Kasumi-1 (cell line): ENCODE measurements at places on chromosomes 4 and X.

GRCh38 chrX:79147477-79147876 is 3.0 kb downstream of the GPR174 start:
- no peak for DNase-seq

DNA sequence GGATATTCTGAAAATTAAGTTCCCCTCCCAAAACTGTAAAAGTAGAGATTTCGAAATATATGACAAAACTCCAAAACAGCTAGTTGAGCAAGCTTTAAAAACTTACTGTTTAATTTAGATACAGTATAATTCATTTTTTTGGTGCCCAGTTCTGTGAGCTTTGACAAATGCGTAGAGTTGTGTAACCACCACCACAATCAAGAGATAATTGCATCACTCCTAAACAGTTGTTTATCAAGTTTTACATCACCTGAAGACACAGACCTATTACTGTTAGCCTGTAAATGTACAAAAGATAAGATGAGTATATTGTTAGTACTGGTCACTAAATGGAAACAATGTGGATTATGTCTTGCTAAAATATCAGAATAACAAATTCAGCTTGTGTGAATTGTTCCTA is 62.3 kb downstream of the ALG13 start:
- DNase-seq, result no peak

DNA sequence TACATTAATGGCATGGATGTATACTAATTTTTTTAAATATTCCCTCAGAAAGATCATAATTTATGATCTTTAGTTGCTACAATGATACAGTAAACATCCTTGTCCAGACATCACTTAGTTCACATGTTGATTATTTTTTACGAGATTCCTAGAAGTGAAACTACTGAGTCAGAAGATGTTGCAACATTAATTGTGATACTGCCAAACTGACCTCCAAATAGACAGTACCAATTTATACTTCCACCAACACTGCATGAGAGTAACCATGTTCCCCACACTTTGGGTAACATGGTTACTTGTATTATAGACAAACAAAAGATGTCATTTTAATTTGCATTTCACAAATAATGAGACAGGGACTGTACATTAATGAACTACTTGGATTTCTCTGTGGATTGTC is 19.6 kb downstream of the RCHY1 start:
- DNase-seq, result no peak

DNA sequence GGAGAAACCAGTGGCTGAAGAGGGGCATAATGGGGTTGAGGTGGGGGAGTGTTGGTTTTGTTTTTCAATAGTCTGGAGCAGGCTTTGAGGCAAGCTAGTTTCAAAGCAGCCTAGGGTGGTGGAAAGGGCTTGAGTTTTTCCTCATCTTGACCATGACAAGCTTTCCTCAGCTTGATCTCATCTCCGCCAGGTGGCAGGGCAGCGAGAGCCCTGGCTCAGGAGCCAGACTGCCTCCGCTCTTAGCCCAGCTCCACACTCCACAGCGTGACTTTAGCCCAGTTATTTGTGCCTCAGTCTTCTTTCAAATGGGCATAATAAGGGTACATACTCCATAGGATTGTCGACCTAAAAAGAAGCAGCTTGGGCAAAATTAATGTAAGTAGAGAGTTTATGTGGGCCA is 29.9 kb upstream of the SOWAHD start:
- no peak for DNase-seq

DNA sequence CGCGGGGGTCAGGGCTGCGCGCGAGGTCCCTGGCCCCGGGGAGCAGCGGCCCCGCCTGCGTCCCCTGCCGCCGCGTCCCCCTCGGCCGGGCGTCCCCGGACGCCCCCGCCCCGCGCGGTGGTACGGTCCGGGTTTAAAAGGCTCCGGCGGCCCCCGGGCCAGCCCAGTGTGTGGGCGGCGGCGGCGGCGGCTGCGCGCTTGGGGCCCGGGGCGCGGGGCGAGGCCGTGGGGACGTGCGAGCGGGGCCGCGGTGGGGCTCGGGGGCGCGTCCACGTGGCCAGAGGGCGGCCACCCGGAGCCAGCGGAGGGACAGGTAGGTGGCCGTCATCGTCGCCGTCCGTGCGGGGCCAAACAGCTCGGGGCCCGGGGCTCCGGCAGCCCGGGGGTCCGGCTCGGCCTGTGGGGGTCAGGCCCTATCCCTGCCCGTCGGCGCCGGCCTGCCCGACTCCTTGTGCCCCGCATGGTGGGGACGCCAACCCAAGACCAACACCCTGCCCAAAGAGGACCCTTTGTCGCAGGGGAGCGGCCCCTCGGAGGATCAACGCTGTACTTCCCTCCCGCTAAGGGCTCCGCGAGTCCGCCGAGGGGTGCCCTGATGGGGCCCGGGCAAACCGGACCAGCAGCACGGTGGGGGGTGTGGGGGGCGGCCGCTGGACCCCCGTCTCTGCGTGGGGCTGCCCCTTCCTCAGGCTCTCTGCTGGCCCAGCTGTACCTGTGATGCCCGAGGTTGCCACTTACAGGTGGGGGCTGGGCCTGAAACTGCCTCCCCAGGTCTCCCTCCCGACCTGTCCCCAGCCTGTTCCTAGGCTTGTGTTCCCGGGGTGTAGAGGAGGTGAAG is at the start of gene PLXNA3:
Gene PLXNA3, plus strand, starts transcription at position 166 of the 838 bp plus-strand sequence. CDS start 1,903 bp downstream, outside the sequence.
- DNase-seq, result no peak

- no peak for DNase-seq
These were observed 529 bp downstream of the DHRSX start for GRCh38 chrX:2500091-2500802.

DNA sequence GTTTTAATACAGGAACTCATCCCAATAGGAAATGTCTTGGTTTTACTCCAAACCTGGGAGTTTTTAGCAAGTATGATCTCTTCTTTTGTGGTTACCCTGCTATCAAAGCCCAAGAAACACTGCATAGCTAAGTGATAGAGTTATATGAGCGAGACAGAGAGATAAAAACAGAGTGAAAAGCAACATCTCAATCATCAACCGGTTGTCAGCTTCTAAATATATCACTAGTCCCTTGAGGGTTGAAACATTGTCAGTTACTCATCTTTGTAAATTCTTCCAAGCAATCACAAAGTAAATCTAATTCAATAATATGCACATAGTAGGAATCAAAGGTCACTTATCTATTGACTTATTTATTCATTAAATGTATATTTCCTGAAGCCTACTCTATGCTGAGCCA is 483.9 kb downstream of the IDS start:
- DNase-seq, result no peak

DNA sequence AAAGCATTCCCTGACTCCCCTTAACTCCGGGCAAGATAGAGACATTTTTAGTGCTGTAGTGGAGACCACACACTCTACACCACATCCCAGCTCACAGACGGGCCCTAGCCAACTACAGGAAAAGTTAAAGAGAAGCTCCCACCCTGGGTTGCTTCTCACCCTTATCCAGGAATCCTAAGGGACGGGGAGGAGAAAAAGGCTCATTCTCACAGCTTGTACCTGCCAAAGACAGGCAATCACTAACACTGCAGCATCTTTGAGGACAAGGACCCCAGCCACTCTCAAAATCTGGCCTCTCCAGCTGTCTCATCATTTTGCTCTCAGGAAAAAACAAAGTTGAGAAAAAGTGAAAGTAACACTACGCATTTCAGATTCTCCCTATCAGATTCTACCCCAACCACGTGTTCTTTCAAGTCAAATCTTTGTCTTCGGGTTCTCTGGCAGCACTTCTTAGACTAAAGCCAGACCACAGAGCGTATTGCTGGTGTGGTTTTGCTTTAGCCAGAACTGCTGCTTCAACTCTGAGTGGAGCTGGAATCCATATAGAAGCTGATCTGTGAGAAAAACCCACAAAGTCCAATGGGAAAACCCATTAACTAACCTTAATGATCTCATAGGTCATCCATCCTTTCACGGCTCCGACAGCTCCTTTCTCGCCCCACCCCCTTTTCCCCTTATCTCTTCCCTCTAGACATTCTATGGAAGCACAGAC is 605.9 kb upstream of the DIPK2B start:
- DNase-seq, result no peak

DNA sequence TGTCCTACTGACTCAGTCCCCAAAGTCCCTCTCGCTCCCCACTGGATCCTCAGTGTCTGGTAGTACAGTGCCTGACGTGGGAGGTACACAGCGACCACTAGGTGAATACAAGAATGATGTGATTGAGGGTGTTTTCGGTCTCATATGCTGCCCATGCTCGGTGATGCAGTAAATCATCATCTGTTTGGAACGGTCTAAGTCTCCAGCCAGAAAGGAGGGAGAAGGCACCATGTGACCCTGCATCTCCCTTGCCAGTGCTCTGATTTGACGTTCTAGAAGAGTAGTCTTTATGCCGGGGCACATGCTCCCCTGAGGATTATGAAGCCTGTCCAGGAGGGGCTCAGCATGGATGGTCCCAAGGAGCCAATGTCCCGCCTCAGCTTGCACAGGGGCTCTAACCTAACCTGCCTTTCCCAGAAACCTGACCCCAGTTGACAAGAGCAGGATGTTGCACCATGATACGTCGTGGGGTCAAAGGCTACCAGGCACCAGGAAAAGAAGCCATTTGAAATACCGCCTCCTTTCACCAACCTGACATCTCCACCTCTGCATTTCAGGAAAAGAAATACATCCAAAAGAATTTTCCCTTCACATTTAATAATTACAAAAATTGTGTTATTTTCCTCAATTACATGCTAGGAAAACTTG is 13.8 kb upstream of the PLXNB3 start:
- DNase-seq, result no peak

DNA sequence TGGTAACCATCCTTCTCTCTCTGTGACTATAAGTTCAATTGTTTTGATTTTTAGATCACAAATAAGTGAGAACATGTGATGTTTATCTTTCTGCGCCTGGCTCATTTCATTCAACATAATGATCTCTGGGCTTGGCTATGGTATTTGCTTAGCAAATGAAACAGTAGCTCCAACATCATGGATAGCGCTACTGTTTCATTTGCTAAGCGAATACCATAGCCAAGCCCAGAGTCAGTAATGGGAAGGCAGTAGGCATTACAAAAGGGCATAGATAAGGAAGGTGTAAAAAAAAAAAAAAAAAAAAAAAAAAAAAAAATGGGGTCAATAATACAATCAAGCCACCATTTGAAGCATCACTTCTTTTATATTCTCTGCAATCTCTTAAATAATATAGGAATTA is 469.0 kb upstream of the ATOH1 start:
- DNase-seq, result no peak

DNA sequence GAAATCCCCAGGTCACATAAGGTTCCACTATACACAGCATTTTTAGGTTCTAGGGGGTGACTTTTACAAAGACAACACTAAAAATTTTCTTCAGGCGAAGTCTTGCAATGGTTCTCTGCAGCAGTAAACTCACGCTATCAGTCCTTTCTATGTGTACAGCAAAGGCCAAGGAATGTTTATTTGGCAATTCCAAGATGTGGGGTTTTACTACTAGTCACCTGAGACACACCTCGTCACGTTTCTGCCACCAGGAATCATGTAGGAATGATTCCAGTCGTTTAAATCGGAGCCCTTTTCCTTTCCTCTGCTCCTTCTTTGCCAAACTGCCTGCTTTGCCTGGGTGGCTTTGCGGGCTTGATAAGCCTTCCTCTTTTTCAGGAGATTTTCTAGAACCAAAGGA is 75.9 kb upstream of the ENPEP start:
- DNase-seq, result no peak

DNA sequence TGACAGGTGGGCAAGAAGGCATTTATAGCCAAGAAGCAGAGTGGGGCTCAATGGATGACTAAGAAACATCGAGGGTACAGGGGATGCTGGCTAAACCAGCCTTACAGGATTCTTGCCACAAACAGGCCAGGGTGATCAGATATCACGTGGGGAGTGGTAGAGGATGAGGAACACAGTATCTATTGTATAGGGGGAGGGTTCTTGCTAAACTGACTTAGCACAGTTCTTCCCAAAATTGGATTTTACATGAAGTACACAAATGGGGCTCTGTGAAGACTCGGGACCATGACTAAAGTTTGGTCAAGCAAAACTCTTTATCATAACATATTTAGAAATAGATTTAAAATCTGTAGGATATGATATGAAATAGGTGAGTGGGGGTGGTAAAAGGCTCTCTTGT is 144.0 kb upstream of the ATOH1 start:
- no peak for DNase-seq

GRCh38 chr4:153495480-153496193 is 29.5 kb downstream of the TMEM131L start:
- no peak for DNase-seq

DNA sequence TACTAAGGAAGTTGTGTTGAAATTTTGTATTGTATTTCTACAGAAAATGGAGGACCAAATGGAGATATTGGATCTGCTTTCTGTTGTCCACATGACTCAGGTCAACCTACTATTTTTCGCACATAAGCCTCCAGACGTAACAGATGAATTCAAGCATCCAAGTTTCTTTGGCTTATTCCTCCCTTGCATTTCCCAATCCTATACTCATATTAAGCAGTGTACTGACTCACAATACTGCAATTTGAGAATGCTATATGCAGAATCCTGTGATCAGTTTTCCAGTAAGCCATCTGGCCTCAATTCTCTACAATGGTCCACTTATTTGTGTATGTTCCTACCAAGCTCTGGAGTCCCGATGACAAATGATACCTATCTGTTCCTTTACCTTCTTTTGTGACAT is 75.7 kb downstream of the ASB9 start:
- no peak for DNase-seq

DNA sequence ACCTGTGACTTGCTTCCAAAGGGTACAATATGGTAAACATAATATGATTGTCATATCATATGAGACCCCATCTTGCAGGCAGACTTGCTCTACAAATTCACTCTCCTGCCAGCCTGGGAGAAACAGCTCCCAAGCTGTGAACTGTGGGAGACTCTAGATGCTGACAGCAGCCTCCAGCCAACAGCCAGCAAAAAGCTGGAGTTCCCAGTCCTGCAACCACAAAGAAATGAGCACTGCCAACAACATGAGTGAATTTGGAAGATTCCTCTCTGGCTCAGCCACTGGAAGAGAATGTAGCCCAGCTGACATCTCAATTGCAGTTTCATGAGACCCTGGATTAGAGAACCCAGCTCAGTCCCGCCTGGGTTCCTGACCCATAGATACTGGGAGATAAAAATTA is 145.4 kb downstream of the QDPR start:
- DNase-seq, result no peak

GRCh38 chr4:2795893-2796848 is 3.3 kb downstream of the SH3BP2 start:
- DNase-seq, result no peak

- DNase-seq, result no peak
These were observed 138.4 kb upstream of the NALF2 start for GRCh38 chrX:69365755-69366154.

DNA sequence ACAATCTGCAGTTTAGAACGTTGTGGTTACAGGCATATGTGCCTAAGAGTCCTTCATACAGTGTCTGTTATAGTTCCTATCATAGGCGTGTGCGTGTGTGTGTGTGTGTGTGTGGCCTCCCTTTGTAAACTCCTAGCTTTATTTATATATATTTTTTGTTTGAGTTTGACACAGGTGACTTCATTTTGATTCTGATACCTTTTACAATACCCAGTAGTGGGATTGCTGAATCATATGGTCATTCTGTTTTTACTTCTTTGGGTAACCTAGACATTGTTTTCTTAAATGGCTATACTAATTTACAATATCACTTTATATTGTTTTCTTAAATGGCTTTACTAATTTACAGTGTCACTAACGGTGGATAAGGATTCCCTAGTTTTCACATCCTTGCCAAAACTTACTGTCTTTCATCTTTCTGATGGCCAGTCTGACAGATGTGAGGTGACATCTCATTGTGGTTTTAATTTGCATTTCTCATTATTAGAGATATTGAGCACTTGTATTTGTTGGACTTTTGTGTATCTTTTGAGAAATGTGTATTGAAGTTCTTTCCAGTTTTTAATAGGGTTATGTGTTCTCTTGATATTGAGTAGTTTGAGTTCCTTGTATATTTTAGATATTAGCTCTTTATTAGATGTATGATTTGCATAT is 211.1 kb upstream of the NUDT6 start:
- DNase-seq, result no peak
